CD4-positive, alpha-beta T cell (primary cell): ENCODE measurements at places on chromosomes 5 and 9.

- DNase-seq, result no peak
Observed at GRCh38 chr5:158139161-158139560, 280.2 kb upstream of the CLINT1 start.

- DNase-seq, result no peak
Observed at GRCh38 chr5:147901599-147902039, 4.7 kb downstream of the C5orf46 start.

DNA sequence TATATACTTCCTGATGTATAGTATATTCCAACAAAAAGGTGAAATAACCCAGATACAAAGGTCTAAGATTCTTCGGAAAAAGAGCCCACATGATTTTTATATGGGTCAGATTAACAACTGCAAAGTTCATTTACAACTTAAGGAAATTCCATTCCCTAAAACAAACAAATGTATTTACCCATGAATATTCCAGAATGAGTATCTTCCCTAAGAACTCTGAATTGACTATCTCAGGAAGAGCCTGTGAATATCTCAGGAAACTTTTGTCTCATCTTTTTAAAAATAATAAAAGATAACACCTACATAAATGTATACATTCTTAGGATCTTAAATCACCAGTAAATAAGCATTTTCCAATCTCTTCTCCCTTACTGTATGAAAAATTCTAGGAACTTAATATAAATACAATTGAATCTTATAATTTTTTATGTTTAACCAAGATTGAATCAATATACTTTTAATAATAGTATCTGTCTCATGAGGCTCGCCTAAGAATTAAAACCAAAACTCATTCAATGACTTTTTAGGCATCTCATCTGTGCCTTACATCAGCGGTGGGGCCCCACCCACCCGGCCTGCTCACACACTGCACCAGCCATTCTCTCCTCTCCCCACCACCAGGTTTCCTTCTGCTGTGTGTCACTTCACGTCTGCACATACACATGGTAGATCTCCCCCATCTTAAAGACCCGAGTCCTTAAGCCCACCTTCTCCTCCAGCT lies 78.1 kb downstream of the RAPGEF1 start:
- peak; percentile 78 for DNase-seq

- no peak for DNase-seq
Observed at GRCh38 chr9:74245866-74246497, 251.2 kb upstream of the RORB start.

DNA sequence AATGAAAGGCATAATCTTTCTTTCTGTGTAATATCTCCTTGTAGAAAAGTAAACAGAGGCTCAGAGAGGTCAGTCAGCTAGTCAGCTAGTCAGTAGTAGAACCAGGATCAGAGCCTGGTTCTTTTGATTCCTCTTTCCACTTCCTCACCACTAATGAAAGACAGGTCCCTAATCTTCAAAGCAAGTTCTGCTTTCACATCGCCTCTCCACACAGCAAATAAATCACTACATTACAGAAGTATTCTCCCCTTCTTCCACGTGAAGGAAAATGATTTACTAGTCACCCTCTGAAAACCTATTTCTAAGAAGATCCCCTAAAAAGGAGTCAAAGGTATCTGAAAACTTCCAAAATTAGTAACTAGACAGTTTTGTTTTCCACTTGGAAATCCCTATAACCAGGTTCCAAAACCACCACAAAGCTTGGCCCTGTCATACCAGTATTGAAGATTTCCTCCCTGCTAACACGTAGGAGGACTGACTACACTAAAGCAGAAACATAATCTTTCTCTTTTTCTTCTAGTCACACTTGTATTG lies 140.5 kb upstream of the TARS1 start:
- no peak for DNase-seq

- peak; percentile 86 for DNase-seq
Observed at GRCh38 chr9:137095664-137096517, 9.1 kb downstream of the MAN1B1 start.

- DNase-seq, result no peak
Observed at GRCh38 chr5:74530326-74531050, 110.0 kb downstream of the ENC1 start.

- no peak for DNase-seq
Observed at GRCh38 chr5:83937837-83938236, 217.2 kb upstream of the HAPLN1 start.

- no peak for DNase-seq
Observed at GRCh38 chr9:77453825-77454647, 194.1 kb downstream of the GNA14 start.

- no peak for DNase-seq
Observed at GRCh38 chr5:126948011-126948355, 82.4 kb downstream of the MARCHF3 start.

DNA sequence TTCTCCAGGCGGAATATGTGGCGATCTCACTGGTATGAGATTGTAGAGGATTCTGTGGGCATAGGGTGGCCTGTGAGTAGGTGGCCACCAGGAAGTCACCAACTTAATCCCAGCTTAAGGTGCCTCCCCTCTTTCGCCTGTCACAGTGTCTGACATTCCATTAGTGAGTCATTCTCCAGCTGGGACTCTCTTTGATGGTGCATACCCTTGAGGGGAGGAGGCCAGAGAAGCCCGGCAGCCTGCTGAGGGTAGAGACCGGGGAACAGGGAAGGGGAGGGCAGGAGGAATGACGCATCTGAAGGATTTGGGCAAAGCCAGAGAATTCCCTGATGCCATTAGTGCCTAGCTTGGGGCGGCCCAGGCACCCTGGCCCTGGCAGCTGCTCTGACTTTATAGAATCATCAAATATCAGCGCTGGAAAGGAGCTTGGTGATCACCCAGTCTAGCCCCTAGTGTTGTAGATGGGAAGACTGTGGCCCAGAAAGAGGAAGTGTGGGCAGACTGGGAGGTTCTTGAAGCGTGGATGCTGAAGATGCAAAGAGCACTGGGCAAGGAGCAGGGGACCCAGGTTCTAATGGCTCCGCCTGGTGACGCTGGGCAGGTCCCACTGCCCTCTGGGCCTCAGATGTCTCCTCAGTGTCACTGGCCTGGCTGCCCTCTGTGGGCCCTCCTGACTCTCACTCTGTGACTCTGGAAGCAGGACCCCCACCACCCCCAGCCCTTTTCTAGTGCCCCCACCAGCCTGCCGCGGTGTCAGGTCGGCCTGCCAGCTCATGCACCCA lies 41.4 kb downstream of the DAB2IP start:
- DNase-seq, result no peak

- DNase-seq, result no peak
Observed at GRCh38 chr9:127578627-127578951, 33.5 kb upstream of the STXBP1 start.

GRCh38 chr5:16539169-16539666 lies 73.6 kb upstream of the ZNF622 start:
- DNase-seq, result no peak

GRCh38 chr5:112529525-112529924 lies 110.4 kb upstream of the EPB41L4A start:
- DNase-seq, result no peak

DNA sequence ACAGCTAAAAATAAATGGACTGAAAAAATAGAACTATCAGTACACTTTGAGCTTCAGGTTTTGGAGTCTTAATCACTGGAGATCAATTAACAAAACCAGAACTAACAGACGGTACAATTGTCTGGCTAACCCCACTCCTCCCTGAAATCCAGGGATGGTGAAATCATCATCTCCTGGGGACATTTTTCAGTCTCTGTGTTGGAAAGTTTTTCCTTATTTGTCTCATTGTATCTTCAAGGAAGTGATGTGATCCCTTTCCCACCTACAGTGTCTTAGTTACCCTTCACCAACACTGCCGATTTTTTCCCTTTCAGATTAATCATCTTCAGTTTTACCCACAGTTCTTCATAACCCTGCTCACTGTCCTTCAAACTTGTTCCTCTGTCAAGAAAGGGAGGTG lies 81.9 kb downstream of the MAP1B start:
- no peak for DNase-seq

GRCh38 chr9:2816476-2817141 lies 27.3 kb downstream of the PUM3 start:
- no peak for DNase-seq

DNA sequence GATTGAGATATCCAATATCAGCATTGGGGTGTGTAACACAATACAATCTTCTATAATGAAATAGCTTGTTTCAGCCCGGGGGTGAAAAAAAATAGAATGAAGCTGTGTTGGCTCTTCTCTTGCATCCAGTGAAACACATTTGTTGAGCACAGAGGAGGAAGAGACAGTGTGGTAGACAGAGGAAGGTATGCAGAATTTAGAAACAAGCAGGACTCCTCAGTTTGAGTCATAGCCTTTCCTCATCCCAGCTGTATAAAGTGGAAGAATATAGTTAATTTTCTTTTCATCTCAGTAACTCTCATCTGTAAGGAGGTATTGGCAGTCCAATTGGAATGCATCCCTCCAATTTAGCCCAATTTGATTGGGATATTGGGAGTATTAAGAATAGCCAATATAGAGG lies 302.2 kb upstream of the VLDLR start:
- no peak for DNase-seq

- no peak for DNase-seq
Observed at GRCh38 chr5:123441408-123441807, 18.2 kb upstream of the CEP120 start.

DNA sequence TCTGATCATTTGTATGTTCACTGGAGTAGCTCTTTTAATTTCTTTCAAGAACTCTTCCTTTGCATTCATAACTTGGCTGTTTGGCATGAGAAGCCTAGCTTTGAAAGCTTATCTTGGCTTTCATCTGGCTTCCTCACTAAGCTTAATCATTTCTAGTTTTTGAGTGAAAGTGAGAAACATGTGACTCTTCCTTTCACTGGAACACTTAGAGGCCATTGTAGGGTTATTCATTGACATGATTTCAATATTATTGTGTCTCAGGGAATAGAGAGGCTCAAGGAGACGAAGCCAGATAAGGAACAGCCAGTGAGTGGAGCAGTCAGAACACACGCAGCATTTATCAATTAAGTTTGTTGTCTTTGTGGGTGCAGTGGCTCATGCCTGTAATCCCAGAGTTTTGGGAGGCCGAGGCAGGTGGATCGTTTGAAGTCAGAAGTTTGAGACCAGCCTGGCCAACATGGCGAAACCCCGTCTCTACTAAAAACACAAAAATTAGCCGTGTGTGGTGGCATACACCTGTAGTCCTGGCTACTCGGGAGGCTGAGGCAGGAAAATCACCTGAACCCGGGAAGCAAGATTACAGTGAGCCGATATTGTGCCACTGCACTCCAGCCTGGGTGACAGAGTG lies 98.3 kb downstream of the UGCG start:
- no peak for DNase-seq

GRCh38 chr5:35285011-35285410 lies 54.7 kb upstream of the PRLR start:
- DNase-seq, result no peak

DNA sequence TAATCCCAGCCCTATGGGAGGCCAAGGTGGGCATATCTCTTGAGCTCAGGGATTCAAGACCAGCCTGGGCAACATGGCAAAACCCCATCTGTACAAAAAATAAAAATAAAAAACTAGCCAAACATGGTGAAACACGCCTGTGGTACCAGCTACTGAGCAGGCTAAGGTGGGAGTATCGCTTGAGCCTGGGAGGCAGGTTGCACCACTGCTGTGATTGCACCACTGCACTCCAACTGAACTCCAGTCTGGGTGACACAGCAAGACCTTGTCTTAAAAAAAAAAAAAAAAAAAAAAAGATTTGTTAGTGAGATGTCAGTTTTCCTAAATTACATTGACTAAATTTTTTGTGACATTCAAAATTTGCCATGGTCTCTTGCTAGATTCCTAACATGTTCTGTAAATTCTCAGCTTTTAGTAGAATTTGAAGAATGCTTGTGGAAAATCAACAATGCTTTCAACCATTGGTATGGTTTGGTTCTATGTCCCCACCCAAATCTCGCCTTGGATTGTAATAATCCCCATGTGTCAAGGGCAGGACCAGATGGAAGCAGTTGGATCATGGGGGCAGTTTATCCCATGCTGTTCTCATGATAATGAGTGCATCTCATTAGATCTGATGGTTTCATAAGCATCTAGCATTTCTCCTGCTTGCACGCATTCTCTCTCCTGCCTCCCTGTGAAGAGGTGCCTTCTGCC lies 236.1 kb downstream of the ARRDC3 start:
- DNase-seq, result peak; percentile 21

DNA sequence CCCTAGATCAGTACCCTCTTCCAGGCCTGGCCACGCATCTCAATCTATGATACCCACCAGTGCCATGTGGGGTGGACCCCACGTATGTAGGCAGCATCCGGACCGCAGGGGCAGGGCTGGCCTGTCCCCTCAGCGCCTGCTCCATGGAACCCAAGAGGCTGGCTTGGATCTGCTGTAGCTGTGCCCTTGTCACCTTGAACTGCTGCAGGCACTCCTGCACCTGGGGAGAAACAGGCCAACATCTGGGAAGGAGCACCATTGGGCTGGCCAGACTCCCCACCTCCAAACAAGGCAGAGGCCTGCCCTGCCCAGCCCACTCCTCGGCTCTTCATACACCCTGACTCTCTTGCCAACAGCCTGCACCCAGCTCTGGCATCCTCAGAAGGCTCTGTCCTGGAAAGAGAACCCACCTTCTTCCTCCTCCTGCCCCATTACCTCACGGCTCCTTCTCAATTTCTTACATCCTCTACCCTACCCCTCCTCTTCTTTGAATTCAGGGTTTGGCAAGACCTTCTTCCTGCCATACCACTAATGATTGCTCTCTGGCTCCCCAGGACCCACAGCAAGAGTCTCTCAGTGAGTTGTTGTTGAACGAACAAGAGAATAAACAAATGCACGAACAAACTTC lies 7.7 kb downstream of the HK3 start:
- no peak for DNase-seq

- no peak for DNase-seq
Observed at GRCh38 chr9:96818533-96818932, 35.8 kb downstream of the ZNF782 start.

DNA sequence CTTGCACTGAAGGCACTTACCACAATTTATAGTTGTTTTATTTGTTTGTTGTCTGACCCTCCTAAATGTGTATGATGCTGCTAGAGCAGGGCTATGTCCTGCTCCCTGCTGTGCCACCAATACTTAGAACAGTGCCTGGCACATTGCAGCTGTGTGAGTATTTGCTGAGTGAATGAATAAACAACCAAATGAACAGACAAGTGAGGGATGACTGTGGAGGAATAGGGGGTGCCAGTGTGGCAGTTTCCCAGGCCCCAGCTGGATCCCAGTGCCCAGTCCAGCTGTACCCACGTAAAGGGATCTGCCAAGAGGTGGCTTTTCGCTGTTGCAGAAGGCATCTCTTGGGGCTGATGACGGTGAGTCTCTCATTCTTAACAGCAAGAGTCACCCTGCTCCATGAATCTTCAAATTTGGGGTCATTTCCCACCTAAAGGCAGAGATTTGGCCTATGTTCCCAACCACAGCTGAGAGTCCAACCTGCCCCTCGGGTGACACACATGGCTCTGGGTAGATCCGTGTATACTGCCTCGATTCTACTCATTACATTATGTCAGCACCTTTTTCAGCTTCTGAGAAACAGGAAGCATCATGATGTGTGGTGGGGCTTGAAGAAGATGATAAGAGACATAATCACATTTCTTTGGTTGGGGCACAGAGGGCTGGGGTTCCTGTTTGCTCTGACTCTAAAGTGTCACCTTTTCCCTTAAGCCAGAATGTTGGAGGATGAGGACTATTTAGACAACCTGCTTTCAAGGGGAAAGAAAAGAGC lies 14.3 kb downstream of the IL5 start:
- DNase-seq, result no peak

- DNase-seq, result no peak
Observed at GRCh38 chr5:134489227-134489944, 36.1 kb upstream of the JADE2 start.

GRCh38 chr9:71690063-71690688 lies 78.1 kb downstream of the CEMIP2 start:
- no peak for DNase-seq

GRCh38 chr5:175436359-175436758 lies 7.6 kb downstream of the DRD1 start:
- DNase-seq, result no peak
